ENCODE measurements at places on chromosomes 3 and 15. TPM values are rescaled to one million over a fixed set of nuclear protein-coding genes. Genes with fewer than 3 reads are reported as not detected.

HEMK1 gene
- 15.1 TPM for total RNA-seq

SLC30A4 gene
- total RNA-seq = 6.7 TPM

GNAT1 gene
- not detected for total RNA-seq

SPINK8 gene
- not detected for total RNA-seq

NEK11 gene
- total RNA-seq = 2.0 TPM

UBE3A gene
- total RNA-seq = 31.9 TPM

DNAH1 gene
- total RNA-seq = 0.16 TPM

ANKRD63 gene
- not detected for total RNA-seq

GOLGA6B gene
- not detected for total RNA-seq

THOC7 gene
- 21.0 TPM for total RNA-seq

Data from mesangial cell (primary cell).